ENCODE measurements at places on chromosomes 16 and 17.

DNA sequence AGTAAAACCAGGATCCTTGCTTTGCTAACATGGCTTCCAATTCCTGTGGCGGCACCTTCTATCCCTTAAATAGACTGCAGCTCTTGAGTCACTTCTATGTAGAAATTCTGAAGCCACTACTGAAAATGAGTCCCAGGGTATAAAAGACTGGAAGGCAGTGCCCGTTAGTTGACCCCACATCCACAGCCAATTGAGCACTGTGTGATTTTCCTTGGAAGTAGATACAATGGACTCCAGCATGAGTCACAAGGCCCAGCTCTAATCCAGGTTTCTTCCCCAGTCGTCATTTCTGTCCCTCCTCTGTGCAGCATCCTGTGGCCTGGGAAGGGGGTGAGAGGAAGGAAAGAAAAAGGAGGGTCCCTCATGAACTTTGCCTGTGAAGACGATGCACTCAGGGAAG, 69.5 kb downstream of the HLF start:
- DNase-seq, result no peak

DNA sequence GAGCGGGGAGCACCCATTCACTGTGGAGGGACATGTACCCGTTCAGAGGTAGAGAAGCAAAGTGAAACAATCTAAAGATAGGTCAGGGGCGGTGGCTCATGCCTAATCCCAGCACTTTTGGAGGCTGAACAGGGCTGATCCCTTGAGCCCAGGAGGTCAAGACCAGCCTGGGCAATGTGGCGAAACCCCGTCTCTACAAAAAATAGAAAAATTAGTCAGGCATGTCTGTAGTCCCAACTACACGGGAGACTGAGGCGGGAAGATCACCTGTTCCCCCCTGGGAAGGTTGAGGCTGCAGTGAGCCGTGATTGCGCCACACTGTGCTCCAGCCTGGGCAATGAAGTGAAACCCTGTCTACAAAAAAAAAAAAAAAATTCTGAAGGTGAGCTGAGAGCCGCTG, 21.7 kb downstream of the MYL4 start:
- DNase-seq, result no peak

DNA sequence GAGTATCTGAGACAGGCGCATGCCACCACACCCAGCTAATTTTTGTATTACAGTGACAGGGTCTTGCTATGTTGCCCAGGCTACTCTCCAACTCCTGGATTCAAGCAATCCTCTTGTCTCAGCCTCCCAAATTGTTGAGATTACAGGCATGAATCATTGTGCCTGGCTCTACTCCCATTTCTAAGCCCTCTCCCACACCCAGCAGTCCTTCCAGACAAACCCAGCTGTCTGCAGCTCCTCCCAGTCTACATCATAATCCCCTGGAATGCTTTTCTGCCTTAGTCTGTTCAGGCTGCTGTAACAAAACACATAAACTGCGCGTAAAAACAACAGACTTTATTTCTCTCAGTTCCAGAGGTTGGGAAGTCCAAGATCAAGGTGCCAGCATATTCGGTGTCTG, 144.5 kb downstream of the GRIN2A start:
- DNase-seq, result no peak

DNA sequence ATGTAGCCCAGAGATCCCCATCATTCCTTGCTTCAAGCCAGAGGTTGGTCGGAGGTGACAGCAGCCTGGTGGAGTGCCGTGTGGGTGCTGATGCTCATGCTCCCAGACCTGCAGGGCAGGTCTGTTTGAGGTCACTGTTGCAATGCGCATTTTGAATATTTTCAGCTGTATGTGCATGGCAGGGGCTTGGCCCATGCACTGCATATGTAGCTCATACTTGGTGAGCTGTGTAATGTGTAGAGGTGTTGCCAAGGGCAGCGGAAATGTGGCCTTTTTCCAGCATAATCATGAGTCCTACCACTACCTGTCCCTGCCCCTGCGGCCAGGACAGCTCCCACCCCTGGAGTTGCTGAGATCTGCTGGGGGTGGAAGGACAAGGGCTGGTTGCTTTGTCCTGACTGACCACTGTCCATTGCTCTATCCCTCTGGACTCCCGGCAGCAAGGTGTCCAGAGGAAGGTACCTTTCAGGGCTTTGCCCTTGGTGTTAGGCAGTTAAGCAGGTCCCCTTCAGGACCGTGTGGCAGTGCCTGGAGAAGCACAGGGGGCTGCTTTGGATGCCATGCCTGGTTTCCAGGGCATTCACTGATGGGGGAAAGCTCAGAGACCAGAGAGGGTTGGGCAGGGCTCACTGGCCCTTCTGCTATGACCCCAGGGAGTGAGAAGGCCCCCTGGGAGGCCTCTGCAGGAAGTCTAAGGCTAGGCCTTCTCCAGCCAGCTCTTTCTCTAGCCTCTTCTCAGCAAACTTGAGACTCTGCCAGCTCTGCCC, 215.2 kb downstream of the NTN1 start:
- no peak for DNase-seq

- DNase-seq, result no peak
Observed at GRCh38 chr17:74763565-74764387, 12.4 kb downstream of the NAT9 start.

DNA sequence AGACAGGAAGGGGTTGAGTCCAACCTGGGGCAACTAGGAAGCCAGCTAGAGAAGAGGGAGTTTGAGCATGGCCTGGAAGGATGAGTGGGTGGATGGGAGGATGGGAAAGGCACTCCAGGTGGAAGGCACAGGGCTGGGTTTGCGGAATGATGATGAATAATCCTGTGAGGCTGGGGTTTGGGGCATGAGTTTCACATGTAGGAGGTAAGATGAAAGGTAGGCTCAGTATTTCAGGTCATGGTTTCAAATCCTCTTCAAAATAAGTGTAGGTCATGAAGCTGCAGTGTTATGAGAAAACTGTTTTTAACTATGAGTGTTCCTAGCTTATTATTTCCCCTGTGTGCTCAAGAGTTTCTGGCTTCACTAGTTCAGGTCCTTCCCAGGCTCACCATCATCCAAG, 130.3 kb downstream of the SKAP1 start:
- DNase-seq, result no peak

- no peak for DNase-seq
Observed at GRCh38 chr16:65249768-65250167, 127.9 kb upstream of the CDH11 start.

- DNase-seq, result no peak
Observed at GRCh38 chr17:50966163-50966666, 100.1 kb upstream of the TOB1 start.

- DNase-seq, result no peak
Observed at GRCh38 chr16:3789375-3790099, 72.2 kb upstream of the TRAP1 start.

- DNase-seq, result no peak
Observed at GRCh38 chr16:1579214-1579613, 32.7 kb downstream of the IFT140 start.

GRCh38 chr17:77798481-77798880, 160.0 kb upstream of the TNRC6C start:
- no peak for DNase-seq

DNA sequence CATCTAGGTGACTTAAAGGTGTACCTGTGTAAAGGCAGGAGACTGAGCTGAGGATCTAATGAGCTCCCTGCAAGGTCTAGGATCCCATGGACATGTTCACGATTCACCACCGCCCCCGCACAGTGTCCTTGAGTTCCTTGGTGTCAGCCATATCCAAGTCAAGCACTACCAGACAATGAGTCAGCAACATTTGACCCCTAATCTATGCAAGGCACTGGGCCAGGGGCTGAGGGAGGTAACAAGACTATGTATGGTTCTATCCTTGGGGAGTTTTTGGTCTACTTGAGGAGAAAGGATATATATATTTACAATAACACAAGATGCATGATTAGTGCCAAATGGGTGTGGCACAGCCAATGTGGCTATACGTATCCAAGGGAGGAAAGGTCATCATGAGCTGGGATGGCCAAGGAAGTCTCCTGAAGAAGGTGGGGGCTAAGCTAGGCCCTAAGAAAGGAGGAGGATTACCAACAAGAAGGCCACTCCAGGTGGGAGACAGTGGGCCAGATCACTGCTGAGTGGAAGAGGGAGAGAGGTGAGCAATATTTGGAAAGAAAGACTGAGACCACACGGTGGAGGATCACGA, 35.0 kb downstream of the ITGB3 start:
- no peak for DNase-seq

- no peak for DNase-seq
Observed at GRCh38 chr17:82705756-82706155, 7.3 kb upstream of the RAB40B start.

DNA sequence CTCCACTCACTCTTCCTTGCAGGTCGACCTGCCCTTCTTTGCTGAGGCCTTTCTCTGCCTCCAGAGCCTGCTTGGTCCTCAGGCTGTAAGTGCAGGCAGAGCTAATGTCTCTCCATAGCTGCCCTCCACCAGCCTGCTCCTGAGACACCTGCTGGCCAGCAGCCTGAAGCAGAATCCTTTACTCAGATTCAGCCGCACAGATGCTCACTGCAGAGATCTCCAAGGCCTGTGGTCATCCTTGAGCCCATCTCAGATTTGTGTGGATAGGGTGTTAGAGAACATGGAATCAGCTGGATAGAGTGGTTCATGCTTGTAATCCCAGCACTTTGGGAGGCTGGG, 11.5 kb downstream of the DEXI start:
- DNase-seq, result no peak

DNA sequence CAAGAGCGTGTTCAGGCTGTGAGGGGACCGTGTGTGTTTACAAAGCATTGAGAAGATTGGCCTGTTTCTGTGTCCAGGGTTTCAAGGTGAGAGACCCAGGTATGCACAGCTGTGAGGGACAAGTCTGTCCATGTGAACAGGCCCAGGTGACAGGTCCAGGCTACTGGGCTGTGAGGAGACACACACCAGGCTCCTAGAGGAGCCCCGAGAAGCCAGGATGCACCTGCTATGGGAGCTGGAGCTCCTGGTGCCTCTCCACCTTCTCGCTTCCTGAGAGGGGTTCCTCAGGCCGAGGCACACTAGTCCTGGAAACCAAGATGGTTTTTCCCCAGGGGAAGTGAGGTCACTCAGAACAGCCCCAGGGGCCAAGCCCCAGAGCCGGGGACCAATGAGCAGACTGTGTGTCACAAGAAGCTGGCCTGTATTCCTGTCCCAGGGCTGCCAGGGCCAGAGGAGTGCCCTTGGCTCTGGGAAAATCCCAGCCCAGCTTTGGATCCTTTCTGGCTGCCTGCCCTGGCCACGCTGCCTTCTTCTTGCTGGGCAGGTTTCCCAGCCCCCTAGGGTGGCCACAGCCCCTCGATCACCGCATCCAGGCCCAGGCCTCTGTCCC, 153.4 kb upstream of the PLCG2 start:
- DNase-seq, result no peak

GRCh38 chr16:83676086-83676485, 131.7 kb upstream of the HSBP1 start:
- DNase-seq, result no peak

DNA sequence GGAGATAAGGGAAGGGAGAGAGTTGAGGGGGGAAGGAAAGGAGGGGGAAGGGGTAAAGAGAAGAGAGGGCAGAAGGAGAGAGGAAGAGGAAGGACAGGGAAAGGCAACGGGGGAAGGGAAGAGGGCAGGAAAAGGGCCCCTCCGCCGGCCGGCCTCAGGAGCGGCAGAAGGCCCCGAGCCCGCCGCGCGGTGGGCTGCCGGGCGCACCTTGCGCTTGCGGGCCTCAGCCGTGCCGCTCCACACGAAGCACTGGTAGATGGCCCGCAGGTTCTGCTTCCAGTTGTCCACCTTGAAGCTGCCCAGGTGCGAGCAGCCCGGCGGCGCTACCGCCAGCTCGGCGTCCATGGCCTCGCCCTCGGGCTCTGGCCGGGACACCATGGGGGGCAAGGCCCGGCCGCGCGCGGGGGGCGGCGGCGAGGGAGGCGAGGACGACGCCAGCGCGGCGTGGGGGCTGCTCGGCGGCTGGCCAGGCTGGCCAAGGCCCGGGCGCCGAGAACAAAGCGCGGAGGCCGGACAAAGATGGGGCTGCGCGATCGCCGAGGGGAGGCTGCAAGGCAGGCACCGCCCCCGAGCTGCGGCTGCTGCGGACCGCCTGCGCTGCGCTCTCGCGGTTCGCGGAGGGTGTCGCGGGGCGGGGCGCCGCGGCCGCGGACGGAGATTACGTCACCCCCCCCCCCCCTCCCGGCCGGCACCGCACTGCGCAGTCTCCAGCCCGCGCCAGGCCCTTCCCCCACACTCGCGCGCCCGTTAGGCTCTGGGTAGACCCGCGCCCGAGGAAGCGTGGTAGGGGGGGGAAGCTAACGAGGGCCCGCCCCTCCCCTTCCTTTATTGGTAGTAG, at the start of gene USP22:
Gene USP22, minus strand, starts transcription at position 554 of the 838 bp plus-strand sequence. Its CDS starts 176 bp downstream, at position 378.
- DNase-seq, result peak; percentile 7

GRCh38 chr16:56450275-56450985, 702 bp downstream of the NUDT21 start:
- DNase-seq, result no peak

DNA sequence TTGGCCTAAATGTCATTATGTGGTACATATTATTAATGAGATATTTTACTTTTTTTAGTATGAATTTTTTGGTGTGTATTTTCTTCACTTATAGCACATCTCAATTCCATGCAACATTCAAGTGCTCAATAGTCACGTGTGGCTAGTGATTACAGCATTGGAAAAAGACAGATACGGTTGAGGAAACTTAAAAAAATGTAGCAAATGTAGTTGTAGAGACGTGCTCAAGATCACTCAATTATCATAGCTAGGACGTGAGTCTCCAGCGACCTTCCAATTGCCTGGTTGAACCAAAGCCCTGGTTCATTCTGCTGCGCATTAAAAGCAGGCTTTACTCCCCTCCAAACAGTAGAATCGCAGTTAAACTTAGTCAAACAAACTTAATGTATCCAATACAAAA, 1.2 kb upstream of the LIG3 start:
- no peak for DNase-seq

- DNase-seq, result no peak
Observed at GRCh38 chr17:9676820-9677310, 31.5 kb downstream of the USP43 start.

DNA sequence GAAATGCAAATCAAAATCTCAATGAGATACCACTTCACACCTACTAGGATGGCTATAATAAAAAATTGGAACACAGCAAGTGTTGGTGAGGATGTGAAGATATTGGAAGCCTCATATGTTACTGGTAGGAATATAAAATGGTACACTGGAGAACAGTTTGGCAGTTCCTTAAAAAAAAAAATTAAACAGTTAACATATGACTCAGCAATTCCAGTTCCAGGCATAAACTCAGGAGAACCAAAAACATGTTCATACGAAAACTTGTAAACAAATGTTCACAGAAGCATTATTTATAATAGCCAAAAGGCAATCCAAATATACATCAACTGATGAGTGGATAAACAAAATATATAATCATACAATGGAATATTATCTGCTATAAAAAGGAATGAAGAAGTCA, 28.2 kb downstream of the ZNF652 start:
- DNase-seq, result no peak

GRCh38 chr17:336110-337021, 16.2 kb downstream of the RPH3AL start:
- DNase-seq, result no peak

DNA sequence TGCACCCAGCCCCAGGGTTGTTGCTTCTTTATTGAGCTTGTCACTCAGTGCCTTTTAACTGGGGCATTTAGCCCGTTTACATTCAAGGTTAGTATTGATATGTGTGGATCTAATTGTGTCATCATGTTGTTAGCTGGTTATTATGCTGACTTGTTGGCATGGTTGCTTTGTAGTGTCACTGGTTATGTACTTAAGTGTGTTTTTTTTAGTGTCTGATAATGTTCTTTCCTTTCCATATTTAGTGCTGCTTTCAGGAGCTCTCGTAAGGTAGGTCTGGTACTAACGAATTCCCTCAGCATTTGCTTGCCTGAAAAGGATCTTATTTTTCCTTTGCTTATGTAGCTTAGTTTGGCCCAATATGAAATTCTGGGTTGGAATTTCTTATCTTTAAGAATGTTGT, 33.5 kb downstream of the NF1 start:
- no peak for DNase-seq

Measured in T-helper 22 cell (primary cell).